Activated CD4-positive, alpha-beta T cell treated with anti-CD3 and anti-CD28 coated beads, Interleukin-2, amount 10 ng/mL, durations not matched to agents 7 days and 5 days (primary cell): ENCODE measurements at places on chromosomes 2 and 18.
A peak's percentile ranks its signal among the peaks of the same experiment; 100 is the strongest.

- no peak for DNase-seq
Observed at GRCh38 chr18:65477455-65477854, 273.4 kb upstream of the CDH7 start.

GRCh38 chr2:98748292-98749065 lies 17.5 kb upstream of the MGAT4A start:
- no peak for DNase-seq

DNA sequence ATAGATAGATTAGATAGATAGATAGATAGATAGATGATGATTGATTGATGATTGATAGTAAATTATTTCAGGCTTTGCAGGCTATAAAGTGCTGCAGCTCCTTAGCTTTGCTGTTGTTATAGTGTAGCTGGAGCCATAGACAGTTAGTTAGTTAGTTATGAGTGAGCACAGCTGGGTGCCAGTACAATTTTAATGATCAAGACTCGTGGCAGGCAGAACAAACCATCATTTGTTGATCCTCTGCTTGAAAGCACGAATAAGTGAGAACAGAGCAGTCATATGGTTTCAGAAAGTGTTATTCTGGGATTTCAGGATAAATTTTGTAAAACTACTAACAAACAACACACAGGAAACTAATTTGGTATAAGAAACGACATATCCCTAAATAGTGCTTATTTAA lies 53.9 kb downstream of the THOC1 start:
- no peak for DNase-seq

- DNase-seq = no peak
Observed at GRCh38 chr18:41771973-41772372, 183.1 kb upstream of the PIK3C3 start.

DNA sequence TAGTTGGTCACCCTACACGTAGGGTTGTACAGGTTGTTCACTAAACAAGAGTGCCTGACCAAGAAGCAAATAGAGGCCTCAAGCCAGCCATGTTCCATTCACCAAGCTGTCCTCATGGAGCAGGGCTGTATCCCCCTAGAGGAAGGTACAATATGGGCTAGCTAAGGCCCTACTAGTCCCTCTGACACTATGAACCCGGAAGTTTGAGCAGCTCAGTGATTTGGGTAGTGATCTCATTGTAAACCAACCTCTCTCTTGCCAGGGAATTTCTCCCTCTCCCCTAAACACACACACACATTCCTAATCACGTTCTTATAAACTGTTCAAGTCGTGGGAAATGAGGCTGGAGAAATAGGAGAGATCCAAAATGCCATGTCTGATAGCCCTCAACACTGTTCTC lies 6.7 kb upstream of the CYS1 start:
- no peak for DNase-seq

GRCh38 chr2:202679980-202680379 lies 45.2 kb downstream of the FAM117B start:
- no peak for DNase-seq

GRCh38 chr2:164706522-164706921 lies 85.2 kb upstream of the GRB14 start:
- DNase-seq = no peak

DNA sequence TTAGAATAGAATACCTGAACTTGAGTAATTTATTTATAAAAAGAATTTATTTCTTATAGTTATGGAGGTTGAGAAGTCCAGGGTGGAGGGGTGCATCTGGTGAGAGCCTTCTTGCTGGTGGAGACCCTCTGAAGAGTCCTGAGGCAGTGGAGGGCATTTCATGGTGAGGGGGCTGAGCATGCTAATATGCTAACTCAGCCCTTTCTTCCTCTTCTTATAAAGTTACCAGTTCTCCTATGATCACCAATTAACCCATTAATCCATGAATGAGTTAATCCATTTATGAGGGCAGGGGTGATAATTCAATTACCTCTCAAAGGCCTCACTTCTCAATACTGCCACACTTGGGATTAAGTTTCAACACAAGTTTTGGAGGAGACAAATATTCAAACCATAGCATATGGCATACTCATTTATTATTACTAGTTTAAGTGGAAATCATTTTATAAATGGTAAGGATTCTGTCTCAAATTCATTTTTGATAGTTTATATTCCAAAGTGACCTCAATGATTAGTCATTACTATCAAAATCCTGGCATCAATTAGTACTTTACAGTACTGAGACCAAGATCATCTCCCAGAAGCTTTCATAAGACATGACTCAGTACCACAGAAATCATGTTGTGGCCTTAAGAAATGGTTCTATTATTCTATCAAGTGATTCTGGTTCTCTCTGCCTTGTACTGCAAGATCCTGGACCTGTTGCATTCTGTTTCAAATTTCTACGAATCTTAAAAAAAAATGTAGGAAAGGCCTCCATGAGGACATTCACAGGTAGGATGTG lies 5.5 kb downstream of the ZNF396 start:
- no peak for DNase-seq

GRCh38 chr18:3624935-3625741 lies 175.2 kb downstream of the TGIF1 start:
- peak; percentile 61 for DNase-seq
